ENCODE measurements at places on chromosomes 16 and 17.

DNA sequence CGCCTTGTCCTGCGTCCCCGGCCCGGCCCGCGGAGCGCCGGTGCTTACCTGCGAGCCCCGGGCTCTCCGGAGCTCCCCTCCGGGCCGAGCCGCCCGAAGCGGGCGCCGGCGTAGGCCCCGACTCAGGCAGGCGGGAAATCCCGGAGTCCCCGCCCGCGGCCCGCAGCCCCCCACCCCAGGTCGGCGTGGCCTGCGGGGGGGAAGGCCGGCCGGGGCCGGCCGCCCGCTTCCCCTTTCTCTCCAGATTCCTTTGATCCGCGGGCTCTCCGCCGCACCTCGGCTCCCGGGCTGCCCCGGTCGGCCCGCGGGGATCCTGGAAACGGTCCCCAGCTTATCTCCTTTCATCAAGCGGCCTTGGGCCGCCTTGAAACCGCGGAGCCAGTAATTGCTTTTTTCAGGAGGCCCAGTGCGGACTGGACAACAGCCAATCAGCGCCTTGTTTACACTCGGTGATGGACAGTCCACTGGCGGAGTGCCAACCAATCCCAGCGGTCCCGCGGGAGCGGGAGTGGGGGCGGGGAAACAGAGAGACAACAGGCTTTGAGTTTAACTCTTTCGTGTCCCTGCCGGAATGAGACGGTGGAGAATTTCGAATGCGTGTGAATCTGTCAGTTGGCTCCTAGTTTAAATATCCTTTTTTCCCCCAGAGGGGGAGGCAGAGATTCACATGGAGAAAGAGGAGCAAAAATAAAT lies 1.4 kb upstream of the BAHCC1 start:
- DNase-seq: peak; percentile 96

DNA sequence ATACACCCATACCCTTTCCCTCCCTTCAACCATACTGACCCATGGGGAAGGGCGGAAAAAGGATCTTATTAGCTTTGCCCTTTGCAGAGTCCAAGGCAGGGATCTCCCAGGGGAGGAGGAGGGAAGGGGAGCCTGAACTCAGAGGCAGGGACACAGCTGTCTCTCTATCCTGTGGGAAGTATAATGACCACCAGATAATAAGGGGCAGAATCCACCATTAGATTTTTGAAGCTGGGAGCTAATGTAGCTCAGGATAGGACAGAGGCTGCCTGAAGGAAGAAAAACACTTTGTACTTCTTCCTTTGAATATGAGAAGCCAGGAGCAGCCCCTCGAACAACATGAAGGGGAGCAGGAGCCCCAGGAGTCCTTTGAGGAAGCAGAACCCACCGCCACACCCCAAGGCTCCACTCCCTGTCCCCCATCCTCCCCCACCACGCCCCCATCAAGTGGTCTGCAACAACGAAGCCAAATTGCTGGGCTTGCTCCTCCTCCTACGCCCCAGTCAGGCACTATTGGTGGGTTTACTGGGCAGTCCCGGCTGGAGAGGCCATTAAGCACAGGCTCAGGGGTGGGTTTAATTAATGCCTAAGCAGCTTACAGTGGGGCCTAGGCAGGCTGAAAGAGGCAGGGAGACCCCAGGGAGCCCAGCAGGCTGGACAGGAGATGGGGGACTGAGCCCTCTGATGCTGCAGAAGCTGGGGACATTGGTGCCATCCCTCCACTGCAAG lies 5.3 kb downstream of the MPP2 start:
- DNase-seq: no peak

DNA sequence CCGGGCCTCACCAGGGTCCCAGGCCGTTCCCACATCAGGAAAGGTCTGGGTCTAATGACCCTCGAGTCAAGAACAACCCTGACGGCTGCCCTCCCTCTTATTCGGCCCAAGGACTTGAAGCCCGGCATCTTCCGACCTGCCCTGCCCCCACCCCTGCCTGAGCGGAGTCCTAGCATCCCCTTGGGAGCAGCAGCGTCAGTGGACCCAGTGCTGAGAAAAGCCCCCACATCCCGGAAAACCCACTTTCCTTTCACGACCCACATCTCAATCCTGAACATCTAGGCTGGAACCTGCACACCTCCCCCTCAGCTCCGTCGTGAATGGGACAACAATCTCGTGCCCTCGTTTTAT lies 769 bp downstream of the TMEM88 start:
- DNase-seq: no peak

DNA sequence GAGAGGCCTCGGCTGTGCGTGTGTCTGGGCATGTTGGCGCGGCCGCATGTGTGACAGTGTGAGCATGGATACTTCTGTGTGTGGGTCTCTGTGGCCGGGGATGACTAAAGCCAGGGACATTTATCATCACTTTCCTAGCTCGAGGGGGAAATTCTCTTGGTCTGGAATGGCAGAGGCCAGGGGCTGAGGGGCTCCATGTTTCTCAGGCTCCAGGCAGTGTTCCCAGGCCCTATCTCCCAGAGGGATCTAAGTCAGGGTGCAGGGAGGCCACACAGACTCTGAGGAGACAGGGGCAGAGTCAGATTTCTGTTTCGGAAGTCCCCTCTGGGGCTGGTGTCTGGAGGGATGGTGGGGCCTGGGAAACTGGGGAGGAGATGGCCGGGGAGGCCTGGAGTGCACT lies 23.7 kb upstream of the SPNS2 start:
- DNase-seq: no peak

GRCh38 chr16:69201787-69202186 lies 14.8 kb downstream of the SNTB2 start:
- DNase-seq: no peak

GRCh38 chr17:794876-795275 lies 12.7 kb downstream of the MRM3 start:
- DNase-seq: no peak

DNA sequence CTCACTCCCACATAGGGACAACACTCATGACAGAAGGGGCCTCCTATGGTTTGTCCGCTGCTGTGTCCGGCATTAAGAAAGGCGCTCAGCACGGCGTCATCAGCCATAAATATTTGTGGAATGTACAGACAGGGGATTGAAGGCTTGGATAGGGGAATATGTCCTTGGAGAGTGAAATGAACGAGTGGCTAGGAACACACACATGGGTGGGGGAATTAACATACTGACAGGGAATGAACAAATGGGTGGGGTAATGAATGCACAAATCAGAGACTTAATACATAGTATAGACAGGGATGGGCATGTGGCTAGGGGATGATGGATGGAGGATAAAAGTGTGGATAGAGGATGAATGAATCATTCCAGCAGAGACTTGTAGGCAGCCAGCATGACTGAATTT lies 154.0 kb upstream of the HSBP1 start:
- peak; percentile 20 for DNase-seq

DNA sequence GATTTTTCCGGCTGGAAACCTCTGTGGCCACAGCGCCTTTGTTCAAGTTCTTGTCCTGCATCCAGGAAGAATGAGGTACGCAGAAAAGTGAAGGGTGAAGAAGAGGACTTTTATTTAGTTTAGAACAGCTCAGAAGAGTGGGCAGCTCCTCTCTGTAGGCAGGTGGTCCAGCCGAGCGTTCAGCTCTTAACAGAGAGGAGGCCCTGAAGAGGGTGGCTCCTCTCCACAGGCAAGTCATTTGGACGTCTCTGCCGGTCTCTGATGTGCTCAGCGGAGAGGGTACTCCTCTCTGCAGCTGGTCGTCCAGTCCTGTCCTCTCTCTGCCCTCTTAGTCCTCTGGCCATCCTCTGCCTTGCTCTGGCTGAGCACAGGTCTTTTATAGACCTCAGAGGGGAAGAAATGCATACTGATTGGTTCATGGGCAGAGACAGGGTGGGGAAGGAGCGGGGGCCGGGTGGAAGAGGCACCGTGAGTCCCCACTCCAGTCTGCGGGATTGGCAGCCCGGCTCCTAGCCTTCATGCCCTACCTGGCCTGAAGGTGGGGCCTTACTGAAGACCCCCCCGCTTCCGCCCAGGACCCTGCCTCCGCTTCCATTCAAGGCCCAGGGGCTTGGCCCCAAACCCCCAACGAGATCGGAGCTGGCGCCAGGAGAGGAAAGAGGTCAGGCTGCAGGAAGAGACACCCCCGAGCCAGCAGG lies 70.0 kb upstream of the NKD1 start:
- DNase-seq: no peak

- no peak for DNase-seq
Observed at GRCh38 chr16:89476811-89477261, 13.5 kb downstream of the ANKRD11 start.
